SJSA1 (cell line): ENCODE measurements at places on chromosomes 2 and 18.

- no peak for DNase-seq
Measured at GRCh38 chr2:182422864-182423263, 4.0 kb downstream of the PDE1A start.

GRCh38 chr18:42915299-42915698 lies 200.2 kb downstream of the RIT2 start:
- no peak for DNase-seq

DNA sequence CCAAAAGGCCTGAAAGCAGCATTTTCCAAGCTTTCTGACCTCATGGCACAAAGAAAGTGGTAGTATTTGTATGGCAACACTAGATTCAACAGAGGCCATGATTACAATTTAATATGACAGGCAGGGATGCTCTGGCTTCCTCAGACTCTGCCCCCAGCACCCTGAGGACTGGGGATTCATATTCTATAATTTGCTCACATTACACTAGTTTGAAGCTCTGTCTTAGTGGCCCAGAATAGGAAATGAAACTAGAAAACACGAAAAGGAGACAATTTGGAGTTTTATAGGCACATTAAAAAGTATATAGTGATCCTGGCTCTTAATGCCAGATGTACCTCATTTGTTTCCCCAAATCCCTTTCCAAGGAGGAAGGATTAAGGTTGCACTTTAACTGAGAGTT lies 173.0 kb upstream of the STK17B start:
- DNase-seq: no peak

GRCh38 chr2:224959556-224959955 lies 82.7 kb downstream of the DOCK10 start:
- no peak for DNase-seq

DNA sequence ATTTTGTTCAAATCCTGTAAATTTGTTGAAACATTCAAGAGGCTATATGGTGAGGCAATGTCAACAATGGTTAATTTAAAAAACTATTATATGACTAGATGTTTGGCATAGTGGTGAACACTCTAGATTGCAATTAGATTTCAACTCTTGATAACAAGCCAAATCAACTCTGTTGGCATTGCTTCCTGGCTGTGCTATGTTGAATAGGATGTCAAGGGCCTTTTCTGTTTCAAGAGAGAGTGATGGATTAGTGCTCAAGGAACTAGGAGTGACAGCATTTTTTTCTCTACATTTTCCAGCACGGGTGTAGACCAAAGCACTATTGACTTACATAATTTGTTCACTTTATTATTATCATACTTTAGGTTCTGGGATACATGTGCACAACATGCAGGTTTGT lies 172.4 kb upstream of the KCNH7 start:
- DNase-seq: no peak

DNA sequence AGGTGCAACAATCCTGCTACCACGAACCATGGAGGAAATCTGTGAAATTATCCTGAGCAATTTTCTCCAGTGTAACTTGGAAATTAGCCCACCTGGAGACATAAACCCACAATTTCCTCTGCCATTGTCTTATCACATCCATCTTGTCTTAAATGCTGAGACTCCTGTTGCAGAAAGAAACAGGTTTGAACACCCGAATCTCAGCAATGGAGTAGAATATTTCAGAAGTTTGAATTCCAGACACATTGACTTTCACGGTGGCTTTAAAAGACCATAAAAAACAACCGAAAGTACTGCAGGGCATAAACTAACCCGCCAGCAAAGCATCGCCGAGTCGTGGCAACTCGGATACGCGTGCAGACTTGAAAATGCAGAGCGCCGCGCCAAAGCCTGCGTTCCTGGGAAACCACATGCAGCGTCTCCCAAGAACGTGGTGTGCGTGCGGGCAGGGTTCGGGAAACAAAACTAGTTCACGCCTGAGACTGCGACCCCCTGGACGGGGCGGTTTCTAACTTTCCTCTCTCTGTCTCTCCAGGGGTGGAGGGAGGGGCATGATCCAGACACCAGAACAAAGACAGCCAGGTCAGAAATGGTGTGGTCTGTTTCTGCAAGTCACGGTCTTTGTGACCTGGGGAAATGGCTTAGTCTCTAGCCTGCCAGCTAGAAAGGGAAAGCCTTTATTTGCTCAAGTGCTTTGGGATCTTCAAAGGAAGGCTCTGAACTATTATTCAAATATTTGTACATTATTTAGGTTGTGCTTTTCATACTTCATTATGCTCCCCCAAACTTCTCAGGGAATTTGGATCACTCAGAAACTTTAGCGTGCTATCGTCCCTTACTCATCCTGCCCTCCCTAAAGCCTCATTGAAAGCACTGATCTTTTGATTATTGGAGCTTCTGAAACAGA lies 26.9 kb upstream of the KCTD1 start:
- peak; percentile 52 for DNase-seq

DNA sequence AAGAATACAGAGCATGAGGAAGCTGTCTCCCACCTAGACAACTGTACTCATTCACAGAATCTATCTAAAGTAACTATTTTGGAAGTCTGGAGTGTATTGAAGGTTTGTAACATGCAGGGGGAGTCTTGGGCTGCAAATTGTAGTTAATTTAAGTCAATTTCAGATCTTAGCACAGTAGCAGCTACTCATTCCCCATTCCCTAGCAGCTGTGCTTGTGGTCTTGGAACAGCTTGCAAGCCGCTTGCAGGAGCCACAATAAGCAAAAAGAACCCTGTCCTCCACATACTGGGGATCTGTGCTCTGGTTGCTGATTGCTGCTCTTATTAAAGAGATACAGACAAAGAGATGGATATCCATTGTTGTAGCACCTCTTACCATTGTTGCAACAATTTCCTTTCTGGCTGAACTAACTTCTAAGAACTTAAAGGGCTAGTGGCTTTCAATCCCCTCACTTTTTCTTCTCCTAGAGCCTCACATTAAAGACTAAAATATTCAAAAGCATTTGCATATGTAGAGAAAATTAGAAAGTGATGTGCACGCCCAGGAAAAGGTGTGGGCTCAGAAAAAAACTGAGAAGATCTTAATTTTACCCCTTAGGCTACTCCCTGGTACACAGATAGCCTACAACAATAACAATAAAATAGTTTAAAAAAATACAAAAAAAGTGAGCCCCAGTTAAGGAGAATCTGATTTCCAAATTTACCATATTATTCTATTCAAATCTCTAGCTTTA lies 1775.1 kb upstream of the PIK3C3 start:
- DNase-seq: no peak

DNA sequence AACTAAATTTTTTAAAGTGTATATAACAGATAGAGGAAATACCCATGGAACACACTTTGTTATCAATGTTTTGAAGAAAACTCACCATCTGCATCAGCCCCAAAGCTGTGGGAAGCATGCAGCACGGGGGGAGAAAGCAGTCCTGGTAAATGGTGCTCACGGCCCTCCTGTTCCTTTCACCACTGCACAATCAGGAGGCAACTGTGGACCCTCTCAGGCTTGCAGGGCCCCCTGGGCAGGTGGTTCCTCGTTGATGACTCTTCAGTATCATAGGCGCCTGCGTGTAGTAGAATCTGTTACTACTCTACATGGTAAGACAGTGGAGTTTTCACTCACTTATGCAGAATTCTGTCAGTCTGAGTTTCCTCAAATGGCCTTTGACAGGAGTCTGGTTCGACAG lies 4.9 kb upstream of the CNDP1 start:
- no peak for DNase-seq

DNA sequence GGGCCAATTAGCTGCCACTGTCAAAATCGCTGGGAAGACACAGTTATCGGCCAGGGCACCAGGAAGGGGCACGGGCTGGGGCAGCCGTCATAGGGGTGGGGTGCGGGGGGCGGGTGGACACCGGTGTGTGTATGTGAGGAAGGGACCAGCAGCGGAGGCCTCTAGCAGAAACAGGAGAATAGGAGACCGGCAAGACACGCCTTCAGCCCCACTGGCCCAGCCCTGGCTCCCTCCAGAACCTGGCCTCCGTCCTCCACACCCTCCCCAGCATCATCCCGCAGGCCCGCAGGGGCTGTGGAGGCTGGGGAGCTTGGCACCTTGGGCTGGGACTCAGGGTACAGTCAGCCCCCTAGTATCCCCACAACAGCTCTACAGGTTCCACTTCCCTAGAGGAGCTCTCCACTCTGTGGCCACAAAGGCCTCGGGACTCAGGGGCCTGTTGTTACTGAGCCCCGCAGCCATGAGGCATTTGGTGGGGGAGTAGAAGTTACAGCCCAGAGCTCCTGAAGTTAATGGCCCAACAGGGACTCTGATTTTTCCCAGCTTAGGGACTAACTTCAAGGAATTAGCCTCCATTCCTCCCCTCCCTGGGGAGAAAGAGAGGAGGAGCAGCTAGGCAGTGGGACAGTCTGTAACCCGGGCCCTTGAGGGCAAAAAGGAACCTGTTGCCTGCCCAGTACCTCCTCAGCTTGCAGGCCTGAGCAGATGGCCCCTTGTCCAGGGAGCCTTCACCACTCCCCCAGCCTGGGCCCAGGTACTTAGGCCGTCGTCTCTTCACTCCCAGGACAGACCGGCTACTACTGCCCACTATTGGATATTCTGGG lies 19.9 kb downstream of the SH2D6 start:
- no peak for DNase-seq

- no peak for DNase-seq
Measured at GRCh38 chr2:238893349-238894000, 45.6 kb downstream of the TWIST2 start.

- no peak for DNase-seq
Measured at GRCh38 chr2:14778015-14778414, 145.5 kb downstream of the LRATD1 start.

GRCh38 chr2:102137138-102137537 lies 5.4 kb upstream of the IL1R1 start:
- no peak for DNase-seq

DNA sequence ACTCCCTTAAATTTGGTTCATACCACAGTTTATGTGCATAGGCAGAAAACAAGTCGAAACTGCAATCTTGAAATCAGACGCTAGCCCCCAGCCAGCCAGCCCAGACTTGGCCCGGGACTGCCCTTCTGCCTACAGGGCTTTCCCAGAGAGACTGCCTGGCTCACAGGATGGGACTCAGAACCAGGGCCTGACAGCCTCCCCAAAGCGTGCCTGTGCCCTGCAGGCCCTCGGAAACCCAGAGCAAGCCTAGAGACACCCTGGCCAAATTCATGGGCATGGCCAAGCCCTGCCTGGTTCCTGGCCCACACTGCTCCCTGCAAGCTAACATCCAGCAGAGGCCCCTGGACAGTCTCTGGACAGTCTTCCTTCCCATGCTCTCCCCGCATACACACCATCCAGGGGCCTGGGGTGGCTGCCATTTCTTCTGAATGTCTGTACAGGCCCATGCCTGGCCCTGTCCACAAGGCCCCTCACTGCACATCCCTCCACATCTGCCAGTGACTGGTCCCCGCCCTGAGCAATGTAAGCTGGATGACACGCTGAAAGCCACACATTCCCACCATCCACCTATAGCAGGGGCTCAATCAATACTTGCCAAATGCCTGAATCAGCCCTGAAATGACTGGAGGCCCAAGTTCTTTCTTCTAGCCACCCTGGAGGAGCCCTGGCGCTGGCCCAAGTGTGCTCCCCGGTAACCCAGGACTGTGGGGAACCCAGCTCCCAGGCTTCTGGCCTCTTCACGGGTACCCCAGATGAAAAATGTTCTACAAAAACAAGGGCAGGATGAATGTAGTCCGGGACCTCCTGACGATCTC lies 73.1 kb downstream of the HDAC4 start:
- DNase-seq: peak; percentile 38

GRCh38 chr2:216371721-216372702 lies at the start of gene MARCHF4:
Gene MARCHF4, minus strand, starts transcription at chr2:216372483. Its CDS starts 2,223 bp downstream, at chr2:216370260.
- peak; percentile 88 for DNase-seq
